ENCODE measurements at places on chromosomes 12 and 14.

- DNase-seq: no peak
These were observed 410.3 kb downstream of the SLC6A15 start for GRCh38 chr12:84502180-84502860.

DNA sequence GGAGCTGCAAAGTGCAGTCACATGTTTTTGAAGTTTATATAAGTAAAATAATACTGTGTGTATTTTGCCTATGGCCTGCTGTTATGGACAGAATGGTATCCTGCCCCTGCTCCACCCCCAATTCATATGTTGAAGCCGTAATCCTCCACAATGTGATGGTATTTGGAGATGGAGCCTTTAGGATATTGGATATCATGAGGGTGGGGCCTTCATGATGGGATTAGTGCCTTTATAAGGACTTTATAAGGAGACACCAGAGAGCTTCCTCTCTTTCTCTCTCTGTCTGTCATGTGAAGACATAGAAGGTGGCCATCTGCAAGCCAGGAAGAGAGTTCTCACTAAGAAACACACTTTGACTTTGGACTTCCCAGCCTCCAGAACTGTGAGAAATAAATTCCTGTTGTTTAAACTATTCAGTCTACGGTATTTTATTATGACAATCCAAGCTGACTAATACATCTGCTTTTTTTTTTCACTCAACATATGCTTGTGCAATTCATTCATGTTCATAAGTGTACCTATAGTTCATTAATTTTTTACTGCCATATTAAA, 3.1 kb upstream of the CHPT1 start:
- DNase-seq: no peak

DNA sequence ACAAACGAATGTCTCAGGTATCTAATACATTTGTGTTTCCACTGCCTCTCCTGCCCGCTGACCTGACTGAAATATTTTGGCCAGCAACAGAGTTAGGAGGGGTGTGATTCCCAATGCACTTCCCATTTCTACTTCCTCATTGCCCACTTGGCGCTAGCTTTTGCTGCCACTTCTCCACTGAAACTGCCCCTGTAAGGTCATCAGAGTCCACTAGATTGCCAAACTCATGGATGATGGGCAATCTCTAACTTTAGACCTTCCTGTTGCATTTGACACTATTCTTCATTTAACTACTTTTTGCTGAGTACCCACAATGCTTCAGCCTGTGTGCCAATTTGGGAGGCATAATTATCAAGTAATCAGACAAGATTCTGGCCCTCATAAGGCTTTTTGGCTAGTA, 40.8 kb downstream of the GPR65 start:
- DNase-seq: no peak

DNA sequence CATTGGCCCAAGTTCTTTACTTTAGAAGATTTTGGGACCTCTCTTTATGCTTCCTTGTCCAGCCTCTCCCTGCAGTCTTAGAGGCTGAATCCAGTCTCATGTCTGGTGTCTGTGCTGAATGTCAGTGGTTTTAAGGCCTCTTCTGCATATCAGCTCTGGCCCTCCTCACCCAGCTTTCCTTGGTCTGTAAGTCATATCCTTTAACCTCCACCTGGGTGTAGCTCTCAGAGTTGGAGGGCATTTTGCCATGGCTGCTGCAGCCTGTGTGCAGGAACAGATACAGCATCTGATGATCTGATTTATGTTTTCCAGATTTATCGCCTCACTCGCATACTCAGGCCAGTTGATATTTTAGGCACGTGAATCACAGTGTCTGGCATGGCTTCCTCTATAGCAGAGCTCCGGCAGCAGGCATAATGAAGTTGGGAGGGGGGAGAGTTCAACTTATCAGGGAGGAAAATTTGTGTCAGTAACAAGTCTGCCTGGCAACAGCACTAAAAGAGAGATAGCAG, 335.0 kb downstream of the PCNX1 start:
- no peak for DNase-seq

All from effector memory CD8-positive, alpha-beta T cell (primary cell).